ENCODE measurements at places on chromosomes 2 and 18.

DNA sequence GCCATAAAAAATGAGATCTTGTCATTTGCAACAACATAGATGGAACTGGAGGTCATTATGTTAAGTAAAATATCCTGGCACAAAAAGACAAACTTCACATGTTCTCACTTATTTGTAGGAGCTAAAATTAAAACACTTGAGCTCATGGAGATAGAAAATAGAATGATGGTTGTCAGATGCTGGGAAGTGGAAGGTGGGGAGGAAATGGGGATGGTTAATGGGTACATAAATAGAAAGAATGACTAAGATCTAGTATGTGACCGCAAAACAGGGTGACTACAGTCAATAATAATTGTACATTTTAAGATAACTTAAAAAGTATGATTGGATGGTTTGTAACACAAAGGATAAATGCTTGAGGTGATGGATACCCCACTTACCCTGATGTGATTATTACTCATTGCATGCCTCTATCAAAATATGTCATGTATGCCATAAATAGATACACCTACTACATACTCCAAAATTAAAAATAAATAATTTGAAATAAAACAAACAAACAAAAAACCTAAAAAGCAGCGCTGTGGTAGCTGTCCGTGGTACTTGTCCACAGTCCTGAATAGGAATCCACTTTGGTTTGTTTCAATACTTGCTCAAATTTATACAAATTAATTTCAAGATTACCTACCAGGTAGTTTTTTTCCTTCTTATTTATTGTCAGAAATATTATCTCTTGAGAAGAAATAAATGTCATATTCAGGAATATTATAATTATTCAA, 224.5 kb downstream of the DLGAP1 start:
- no peak for DNase-seq

- no peak for DNase-seq
Measured at GRCh38 chr2:84202166-84202565, 256.9 kb downstream of the SUCLG1 start.

DNA sequence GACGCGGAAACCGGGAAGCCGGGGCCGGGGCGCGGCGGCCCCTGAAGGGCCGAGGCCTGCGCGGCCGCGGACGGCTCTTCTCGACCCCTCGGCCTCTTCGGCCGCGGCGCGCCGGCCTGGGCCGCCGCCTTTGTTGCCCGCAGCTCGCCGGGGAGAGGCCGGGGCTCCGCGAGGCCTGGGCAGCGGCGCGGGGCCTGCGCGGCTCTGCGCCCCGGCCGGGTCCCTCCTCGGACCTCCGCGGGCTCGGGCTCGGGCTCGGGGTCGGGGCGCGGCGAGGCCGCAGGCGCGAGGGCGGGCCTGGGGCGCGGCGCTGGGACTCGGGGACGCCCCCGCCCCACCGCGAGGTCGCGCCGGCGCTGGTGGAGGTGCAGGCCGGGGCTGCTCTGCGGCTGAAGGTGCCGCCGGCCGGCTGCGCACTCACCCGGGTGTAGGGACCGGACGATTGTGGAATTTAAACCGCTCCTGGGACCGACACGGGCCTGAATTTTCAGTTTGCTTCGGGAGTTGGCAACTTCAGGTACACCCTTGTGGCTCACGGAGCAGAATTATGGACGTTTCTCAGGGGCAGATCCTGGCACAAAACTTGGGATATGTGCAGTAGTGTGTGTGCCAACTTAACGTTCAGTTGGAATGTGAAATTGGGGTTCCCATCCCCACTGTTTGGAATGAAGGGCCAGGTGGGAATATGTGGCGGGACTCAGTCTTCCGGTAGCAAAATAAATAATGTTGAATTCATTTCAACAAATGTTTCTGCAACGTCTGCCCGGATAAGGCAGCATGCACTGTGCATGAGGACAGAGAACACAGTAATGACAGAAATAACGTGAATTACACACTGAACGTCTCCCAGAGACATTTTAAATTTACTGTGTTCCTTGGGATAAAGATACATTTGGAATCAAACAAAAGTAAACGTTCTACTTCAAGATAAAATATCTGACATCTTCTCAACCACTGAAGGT, 787 bp downstream of the SOCS6 start:
- DNase-seq: no peak

- no peak for DNase-seq
Measured at GRCh38 chr2:102410952-102411351, 12.0 kb upstream of the IL18RAP start.

- DNase-seq: no peak
Measured at GRCh38 chr2:132374961-132375360, 41.6 kb upstream of the GPR39 start.

DNA sequence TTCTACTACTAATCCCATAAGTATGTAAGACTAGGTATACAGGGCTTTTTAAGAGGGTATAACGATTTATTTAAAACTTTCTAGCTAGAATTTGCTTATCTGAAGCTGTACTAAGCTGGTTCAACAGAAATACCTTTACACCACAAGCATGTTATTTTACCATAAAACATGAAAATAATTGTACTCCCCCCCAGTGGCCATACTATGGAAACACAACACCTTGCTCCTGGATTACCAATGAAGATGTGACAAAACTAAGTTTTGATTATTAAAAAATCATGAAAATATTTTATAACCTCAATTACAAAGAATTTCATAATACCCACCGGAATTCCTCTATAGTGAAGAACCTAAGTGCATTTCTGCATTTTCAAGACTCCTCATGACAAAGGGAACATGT, 27.3 kb downstream of the LPIN2 start:
- no peak for DNase-seq

GRCh38 chr18:55018602-55019001, 59.3 kb upstream of the CCDC68 start:
- DNase-seq: no peak

GRCh38 chr2:66897181-66897580, 462.3 kb downstream of the MEIS1 start:
- DNase-seq: no peak

DNA sequence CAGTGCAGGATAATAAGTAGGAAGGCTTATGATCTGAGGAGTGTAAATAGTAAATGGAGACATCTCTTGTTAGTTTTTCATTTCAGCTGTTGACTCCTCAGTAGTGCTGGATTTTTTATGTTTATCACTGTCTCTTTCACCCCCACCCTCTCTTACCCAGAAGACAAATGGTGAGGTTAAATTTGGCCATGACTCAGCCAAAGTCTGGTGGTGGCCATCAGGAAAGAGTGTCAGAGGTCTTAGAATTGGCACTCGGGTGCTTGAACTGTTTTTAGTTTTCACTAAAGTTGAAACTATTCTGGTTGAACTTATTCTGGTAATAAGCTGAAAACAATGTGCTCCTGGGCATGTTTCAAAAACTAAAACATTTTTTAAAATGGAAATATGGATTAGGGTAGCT, 123.3 kb downstream of the FHOD3 start:
- DNase-seq: no peak

GRCh38 chr2:218566296-218566695, 1.9 kb downstream of the USP37 start:
- DNase-seq: no peak

GRCh38 chr18:3246635-3247239, 864 bp upstream of the MYL12A start:
- no peak for DNase-seq

DNA sequence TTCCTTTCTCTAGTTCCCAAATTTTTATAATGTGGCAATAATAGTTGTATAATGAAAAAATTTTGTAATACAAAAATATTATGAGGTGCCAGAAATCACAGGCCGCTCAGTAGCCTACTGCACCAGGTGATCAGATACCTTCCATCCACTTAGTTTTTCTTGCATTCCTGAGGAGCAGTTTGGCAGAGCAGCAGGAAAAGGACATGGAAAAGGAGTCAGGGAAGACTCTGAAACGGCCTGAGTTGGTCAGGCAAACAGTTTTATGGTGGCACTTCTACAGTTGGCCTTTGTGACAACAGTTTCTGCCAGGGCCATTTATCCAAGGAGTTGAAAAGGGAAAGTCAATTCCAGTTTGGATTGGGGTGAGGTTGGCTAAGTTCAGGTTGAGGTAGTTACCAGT, 165.4 kb upstream of the ALPP start:
- no peak for DNase-seq

- DNase-seq: no peak
Measured at GRCh38 chr2:110157153-110157793, 41.7 kb upstream of the MALL start.
